NCI-H1092 (cell line): ENCODE measurements at places on chromosomes 2 and 18.

DNA sequence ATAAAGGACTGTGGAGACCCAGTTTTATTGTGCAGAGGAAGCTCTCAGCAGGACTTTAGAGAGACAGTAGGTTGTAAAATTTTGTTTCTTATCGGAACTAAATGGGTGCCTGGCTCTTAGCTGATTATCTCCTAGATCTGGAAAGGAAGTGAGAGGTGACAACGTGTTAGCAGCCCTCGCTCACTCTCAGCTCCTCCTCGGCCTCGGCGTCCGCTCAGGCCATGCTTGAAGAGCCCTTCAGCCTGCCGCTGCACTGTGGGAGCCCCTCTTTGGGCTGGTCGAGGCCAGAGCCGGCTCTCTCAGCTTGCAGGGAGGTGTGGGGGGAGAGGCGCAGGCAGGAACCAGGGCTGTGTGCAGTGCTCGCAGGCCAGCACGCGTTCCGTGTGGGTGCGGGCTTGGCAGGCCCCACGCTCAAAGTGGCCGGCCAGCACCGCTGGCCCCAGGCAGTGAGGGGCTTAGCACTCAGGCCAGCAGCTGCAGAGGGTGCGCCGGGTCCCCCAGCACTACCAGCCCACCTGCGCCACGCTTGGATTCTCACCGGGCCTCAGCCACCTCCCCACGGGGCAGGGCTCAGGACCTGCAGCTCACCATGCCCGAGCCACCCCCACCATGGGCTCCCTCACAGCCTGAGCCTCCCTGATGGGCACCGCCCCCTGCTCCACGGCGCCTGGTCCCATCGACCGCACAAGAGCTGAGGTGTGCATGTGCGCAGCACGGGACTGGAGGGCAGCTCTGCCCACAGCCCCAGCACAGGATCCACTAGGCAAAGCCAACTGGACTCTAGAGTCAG is 4.6 kb upstream of the MFF start:
- no peak for DNase-seq

DNA sequence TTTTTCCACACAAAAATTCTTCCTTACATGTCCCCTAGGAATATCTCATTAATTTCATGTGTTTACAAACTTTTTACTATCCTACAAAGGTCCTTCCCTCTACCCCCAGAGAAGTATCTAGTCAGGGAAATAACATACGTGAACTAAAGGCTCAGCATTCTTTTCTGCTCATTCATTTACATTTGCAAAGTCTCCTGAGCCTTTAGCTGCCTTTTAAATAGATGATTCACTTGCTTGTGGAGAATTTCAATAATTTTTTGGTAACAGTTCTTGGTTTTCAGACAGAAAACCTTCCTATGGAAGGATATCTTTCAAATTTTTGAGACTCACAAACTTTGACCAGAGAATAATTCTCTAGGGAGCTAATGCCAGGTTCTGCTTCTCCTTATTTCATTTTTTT is 81.5 kb upstream of the RMDN2 start:
- DNase-seq: no peak

- no peak for DNase-seq
Observed at GRCh38 chr2:172926785-172927640, 148.6 kb upstream of the MAP3K20 start.

GRCh38 chr2:233049194-233049761 is 10.9 kb upstream of the INPP5D start:
- no peak for DNase-seq

GRCh38 chr2:120778244-120778643 is 42.6 kb downstream of the GLI2 start:
- DNase-seq: no peak

DNA sequence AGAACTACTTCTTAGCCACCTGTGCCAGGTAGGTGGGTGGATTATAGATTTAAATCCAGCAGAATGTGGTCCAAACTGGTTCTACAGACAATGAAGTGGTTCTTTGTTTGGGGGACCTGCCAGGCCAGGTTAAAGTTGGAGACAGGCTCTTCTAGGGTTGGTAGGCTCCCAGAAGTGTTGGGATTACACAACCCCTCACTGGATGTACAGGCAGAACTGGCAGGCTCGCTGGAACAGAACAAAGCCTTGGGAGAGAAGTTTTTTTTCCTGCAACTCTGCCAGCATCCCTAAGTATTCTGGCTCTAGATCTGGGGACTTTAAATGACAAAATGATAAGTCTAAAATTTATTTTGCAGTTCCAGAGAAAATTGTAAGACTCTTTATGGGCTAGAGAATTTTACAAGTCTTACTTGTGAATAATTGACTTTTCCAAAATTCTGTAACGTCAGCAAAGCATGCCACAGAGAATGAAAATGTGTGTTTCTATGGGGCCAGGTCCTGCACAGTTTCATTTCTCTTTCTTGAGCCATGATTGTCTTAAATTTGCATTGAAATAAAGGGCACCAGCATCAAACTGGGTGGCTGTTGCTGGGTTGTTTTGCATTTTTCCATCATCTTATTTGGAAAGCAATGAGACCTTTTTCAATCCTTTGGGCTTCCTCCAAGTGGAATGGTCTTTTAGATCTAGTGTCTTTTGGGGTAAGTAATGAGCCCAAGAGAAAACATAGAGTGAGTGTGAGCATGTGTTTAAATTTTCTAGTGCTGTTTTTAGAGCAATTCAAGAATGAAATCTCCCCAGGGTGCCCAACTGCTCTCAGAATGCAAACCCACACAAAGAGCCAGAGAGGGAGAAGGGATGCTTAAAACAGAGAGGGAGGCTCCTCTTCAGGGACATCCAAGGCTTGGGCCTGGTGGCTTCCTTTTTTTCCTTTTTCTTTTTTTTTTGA is 32.4 kb upstream of the ATL2 start:
- DNase-seq: no peak

- no peak for DNase-seq
Observed at GRCh38 chr2:157901325-157901724, 25.2 kb upstream of the ACVR1 start.

- no peak for DNase-seq
Observed at GRCh38 chr2:176237456-176237855, 31.8 kb upstream of the MTX2 start.

DNA sequence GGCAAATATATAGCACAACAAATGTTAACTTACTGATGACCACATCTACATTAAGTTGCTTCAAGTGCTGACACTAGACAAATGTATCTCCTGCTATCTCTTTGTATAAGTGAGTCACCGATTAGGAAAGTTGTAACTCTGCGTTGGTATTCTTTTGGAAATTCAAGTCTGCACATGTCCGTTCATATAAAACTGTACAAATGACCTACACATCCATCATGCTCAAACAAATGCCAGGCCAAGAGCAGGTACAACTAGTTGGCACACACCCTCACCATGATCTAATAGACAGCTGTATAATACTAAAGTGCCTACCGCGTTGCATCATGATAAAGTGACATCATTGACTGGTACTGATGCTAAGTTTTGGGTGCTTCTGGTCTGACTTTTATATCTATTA is 141.1 kb downstream of the RBMS1 start:
- DNase-seq: no peak

GRCh38 chr2:142885543-142885942 is 8.1 kb downstream of the KYNU start:
- no peak for DNase-seq

- no peak for DNase-seq
Observed at GRCh38 chr2:31430439-31431165, 16.1 kb upstream of the XDH start.

- no peak for DNase-seq
Observed at GRCh38 chr2:148978026-148978685, 60.3 kb upstream of the LYPD6B start.

GRCh38 chr2:12180031-12180430 is 433.6 kb downstream of the LPIN1 start:
- no peak for DNase-seq

- DNase-seq: no peak
Observed at GRCh38 chr2:64769392-64770044, 115.8 kb upstream of the SERTAD2 start.

GRCh38 chr2:158781353-158781961 is 13.7 kb upstream of the DAPL1 start:
- DNase-seq: no peak

DNA sequence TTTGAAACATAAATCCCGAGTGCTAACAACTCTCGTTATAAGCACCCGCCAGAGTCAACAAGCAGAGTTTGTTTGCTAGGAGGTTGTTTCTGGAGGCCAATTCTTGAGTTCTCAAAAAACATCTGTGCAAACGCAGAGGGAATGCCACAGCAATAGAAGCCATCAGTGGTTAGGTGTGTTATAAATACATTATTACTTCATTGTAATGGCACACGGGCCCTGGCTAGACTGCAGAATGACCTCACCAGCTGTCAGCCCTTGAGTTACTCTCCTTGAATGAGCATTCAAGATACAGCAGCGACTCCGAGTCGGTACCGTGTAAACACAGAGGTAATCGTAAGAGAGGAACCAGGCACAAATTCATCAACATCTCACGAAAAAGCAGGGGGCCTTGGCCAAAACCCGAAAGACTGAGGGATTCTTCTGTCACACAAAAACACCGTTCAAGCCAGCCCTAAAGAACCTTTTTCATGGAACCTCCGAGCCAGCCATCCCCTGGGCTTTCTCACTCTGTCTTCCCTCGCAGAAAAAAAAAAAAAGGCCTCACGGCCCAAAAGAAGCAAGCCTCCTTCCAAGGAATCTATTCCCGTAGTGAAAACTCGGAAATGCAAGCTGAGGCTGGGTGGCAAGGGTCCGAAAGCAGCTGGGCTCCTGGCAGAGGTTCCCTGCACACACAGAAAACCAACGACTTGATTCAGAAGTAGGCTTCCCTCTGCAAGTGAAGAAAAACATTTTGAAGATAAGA is 133.7 kb upstream of the MEIS1 start:
- no peak for DNase-seq

GRCh38 chr2:3242747-3243369 is 134.8 kb downstream of the EIPR1 start:
- DNase-seq: no peak

DNA sequence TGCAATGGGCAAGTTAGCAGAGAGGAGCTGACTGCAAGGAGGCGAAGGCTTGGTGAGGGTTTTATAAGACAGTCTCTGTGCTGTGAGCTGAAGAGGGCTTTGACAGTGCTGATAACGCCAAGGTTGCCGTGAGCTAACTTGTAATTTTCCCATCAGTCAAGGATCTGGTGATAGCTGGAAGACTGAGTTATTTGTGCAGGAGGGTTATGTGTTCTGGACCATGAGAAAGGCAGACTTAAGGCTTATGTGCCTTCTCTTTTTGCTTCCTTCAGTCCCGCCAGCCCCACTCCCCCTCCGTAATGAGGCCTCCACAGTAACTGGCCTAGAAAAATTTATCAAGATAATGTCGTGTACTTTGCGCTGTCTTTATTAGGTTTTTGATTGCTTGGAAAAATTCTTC is 94.6 kb downstream of the RTP5 start:
- DNase-seq: no peak

- DNase-seq: no peak
Observed at GRCh38 chr18:31270578-31270977, 47.4 kb upstream of the DSG1 start.

GRCh38 chr2:54457323-54458023 is 1.3 kb downstream of the SPTBN1 start:
- no peak for DNase-seq

DNA sequence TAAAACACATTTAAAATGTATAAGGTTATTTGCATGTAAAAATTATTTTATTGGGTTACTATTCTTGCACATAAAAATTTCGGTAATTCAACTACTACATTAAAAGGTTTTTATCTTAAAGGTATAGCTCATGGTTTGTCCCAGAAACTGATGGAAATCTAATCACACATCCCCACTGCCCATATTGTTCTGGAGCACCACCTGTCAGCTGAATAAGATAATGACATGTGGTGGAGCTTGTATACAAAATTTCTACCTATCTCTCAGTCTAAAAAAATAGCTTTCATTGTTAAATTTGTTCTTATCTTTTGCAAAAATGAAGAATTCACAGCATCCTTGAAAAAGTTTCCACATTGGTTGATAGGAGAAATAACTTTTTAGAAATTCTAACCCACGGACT is 18.3 kb downstream of the ERBB4 start:
- no peak for DNase-seq

- DNase-seq: no peak
Observed at GRCh38 chr2:187424146-187424545, 23.9 kb downstream of the CALCRL start.

DNA sequence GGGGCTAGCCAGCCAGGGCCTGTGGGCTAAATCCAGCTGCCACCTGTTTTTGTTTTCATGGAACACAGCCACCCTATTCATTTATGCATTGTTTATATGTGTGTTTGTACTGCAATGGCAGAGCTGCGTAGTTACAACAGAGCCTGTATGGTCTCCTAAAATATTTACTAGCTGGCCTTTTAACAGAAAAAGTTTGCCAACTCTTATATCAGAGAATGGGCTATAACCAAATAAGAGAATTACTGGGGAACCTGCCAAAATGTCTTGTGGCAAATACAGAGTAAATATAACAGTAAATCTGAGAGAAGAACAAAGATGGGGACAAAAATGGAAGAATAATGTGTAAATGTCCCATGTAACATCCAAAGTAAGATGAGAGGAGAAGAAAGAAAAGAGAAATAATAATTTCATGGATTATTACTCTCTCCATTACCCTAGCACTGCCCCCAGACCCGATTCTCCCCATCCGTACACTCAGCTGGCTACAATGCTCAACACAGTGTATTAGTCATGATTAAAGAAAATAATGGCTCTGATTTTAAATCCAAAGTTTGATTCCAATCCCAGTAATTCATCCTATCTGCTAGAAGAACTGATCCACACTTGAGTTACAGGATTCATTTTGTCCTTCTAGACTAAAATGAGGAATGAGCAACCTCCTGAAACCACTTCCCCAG is 249.3 kb downstream of the LRATD1 start:
- no peak for DNase-seq

GRCh38 chr2:7400628-7401027 is 483.4 kb downstream of the RNF144A start:
- DNase-seq: no peak

- DNase-seq: no peak
Observed at GRCh38 chr2:39837856-39838453, 58.9 kb upstream of the THUMPD2 start.

DNA sequence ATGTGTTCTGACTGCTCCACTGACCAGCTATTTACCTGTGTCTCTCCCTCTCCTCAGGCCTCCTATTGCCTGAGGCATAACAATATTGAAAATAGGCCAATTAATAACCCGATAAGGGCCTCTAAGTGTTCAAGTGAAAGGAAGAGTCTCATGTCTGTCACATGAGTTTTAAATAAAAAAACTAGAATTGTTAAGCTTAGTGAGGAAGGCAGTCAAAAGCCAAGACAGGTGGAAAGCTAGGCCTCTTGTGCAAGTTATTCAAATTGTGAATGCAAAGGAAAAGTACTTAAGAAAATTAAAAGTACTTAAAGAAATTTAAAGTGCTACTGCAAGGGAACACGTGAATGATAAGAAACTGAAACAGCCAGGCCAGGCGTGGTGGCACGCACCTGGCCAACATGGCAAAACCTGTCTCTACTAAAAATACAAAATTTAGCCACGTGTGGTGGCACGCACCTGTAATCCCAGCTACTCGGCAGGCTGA is 44.9 kb upstream of the TAF4B start:
- DNase-seq: no peak

GRCh38 chr2:71938659-71939587 is 208.7 kb downstream of the CYP26B1 start:
- no peak for DNase-seq
